Breast epithelium (tissue), 4 donors: ENCODE measurements at places on chromosomes 7 and 10. TPM values are rescaled to one million over a fixed set of nuclear protein-coding genes. Genes with fewer than 3 reads are reported as not detected.
A peak's percentile ranks its signal among the peaks of the same experiment; 100 is the strongest.

Gene GPNMB
- 335 TPM for total RNA-seq

Gene BAMBI
- total RNA-seq = 7.5 TPM

Gene C10orf62
- total RNA-seq = not detected

GRCh38 chr10:119483839-119484238 lies 58.7 kb downstream of the RGS10 start:
- H3K4me3 ChIP-seq = no peak overlapping the region
- H3K27me3 ChIP-seq = no peaks in the 10 kb centered on the region
- no peaks in the 10 kb centered on the region for H3K36me3 ChIP-seq
- H3K27ac ChIP-seq = no peak overlapping the region
- DNase-seq = no peak
- H3K4me1 ChIP-seq = no peaks in the 10 kb centered on the region

- no peaks in the 10 kb centered on the region for H3K4me1 ChIP-seq
- H3K36me3 ChIP-seq = peaks cover 6% of the 10 kb centered on the region
- no peak for DNase-seq
- no peak overlapping the region for H3K4me3 ChIP-seq
Measured at GRCh38 chr7:111806232-111806631, 243.9 kb upstream of the IMMP2L start.

GRCh38 chr7:16084370-16084769 lies 337.0 kb downstream of the CRPPA start:
- H3K4me3 ChIP-seq = no peak overlapping the region
- H3K36me3 ChIP-seq = no peaks in the 10 kb centered on the region
- DNase-seq = no peak
- H3K4me1 ChIP-seq = no peaks in the 10 kb centered on the region
- H3K27me3 ChIP-seq = no peaks in the 10 kb centered on the region

GRCh38 chr10:132516771-132517725 lies 20.5 kb upstream of the INPP5A start:
- peaks cover 30% of the 10 kb centered on the region for H3K4me1 ChIP-seq
- no peaks in the 10 kb centered on the region for H3K36me3 ChIP-seq
- peak; percentile 85 for DNase-seq
- H3K4me3 ChIP-seq = peak overlapping the region; percentile 50
- H3K27me3 ChIP-seq = no peaks in the 10 kb centered on the region

- no peak for DNase-seq
- no peak overlapping the region for H3K4me3 ChIP-seq
- no peaks in the 10 kb centered on the region for H3K36me3 ChIP-seq
- no peaks in the 10 kb centered on the region for H3K27me3 ChIP-seq
- H3K4me1 ChIP-seq = no peaks in the 10 kb centered on the region
Measured at GRCh38 chr7:138158739-138159528, 82.7 kb downstream of the AKR1D1 start.

- DNase-seq = no peak
- H3K27ac ChIP-seq = no peak overlapping the region
- no peaks in the 10 kb centered on the region for H3K36me3 ChIP-seq
Measured at GRCh38 chr10:2038036-2038435, 300.7 kb upstream of the ADARB2 start.

GRCh38 chr10:3574451-3574850 lies 210.6 kb downstream of the KLF6 start:
- H3K4me1 ChIP-seq = peaks cover 3% of the 10 kb centered on the region
- H3K27ac ChIP-seq = no peak overlapping the region
- H3K36me3 ChIP-seq = no peaks in the 10 kb centered on the region

DNA sequence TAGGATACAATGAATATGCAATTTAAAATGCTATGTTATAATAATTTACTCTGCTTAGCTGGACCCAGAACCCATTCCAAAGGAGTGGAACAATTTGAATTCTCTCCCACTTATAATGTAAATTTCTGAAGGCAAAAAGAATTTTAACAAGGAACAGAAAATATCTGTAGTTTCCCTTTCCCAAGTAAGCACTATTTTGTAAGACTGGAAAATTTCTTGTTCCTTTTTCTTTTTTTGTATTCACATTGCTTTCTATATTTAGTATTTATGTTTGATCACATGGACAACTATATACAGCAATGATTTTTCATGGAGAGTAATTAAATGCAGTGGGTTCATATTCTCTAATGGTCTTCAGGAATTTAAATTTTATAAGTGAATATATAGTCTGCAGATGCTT lies 127.4 kb downstream of the GPR85 start:
- no peaks in the 10 kb centered on the region for H3K27me3 ChIP-seq
- no peak for DNase-seq
- no peak overlapping the region for H3K27ac ChIP-seq
- H3K36me3 ChIP-seq = no peaks in the 10 kb centered on the region
- H3K4me3 ChIP-seq = no peak overlapping the region
